ENCODE measurements at places on chromosomes 7 and 10. TPM values are rescaled to one million over a fixed set of nuclear protein-coding genes. Genes with fewer than 3 reads are reported as not detected.

- DNase-seq = no peak
Measured at GRCh38 chr7:104894314-104894713, 119.7 kb upstream of the KMT2E start.

PRR15 gene
- not detected for total RNA-seq

- DNase-seq = no peak
Measured at GRCh38 chr10:26311383-26311940, 94.9 kb downstream of the GAD2 start.

DNA sequence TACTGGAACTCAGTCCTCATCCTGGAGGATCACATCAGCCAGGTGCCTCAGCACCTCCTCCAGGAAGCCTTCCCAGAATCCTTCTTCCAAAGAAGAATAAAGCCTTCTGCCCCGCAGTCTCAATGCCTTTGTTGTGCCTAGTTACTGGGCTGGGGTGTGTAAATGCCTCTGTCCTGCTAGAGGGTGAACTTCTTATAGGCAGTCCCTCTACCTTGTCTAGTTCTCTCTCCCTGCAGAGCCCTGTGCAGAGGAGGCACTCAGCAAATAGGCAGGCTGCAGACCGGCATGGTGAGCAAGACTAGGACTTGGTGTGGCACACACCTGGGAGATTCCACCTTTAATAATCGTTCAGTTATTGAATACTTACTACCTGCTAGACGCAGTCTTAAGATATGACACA, 104.7 kb upstream of the PCBD1 start:
- no peak for DNase-seq

SUMF2 gene
- total RNA-seq = 112 TPM

UTF1 gene
- not detected for total RNA-seq

DNA sequence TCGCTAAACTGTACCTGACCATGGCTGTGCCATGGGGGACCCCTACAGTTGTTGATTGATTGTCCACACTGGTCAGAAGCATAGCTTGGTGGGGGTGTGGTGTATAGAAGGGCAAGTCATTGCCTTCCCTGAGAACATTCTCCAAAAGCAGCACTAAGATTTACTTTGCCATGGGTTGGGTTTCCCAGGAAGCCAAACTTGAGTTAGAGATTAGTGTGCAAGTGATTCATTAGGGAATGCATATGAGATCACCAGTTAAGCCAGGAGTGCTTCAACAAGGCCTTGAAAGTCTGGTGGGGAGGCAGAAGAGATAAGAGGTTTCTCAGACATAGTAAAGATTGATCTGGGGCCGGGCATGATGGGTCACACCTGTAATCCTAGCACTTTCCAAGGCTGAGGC, 21.4 kb upstream of the TPST1 start:
- DNase-seq = no peak

SCIN gene
- total RNA-seq = 0.15 TPM

GRCh38 chr10:130787821-130788220, 523.7 kb downstream of the TCERG1L start:
- no peak for DNase-seq

ZCCHC24 gene
- 1.3 TPM for total RNA-seq

DNA sequence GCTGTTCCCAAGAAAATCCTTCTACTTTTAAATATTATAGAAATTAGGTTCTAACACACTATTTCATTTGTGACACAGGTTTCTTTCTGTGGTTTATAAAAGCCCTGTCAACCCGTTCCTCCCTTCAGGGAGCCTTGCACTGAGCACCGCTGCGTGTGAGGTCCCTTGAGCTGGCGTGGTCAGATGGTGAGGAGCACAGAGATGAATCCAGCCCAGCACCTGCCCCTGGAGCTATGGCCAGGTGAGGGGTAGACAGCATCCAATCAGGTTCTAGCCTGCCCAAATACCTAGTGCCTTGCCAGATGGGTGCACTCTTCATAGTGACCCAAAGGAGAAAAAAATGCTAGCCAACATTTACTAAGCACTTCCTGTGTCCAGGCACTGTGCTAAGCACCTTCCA, 15.7 kb downstream of the ZCCHC24 start:
- no peak for DNase-seq

- no peak for DNase-seq
Measured at GRCh38 chr10:28986117-28986792, 302.6 kb upstream of the LYZL1 start.

EIF4H gene
- 255 TPM for total RNA-seq

All from T-helper 17 cell (primary cell).